A549 (cell line): ENCODE measurements at places on chromosomes 5 and 9.
A peak's percentile ranks its signal among the peaks of the same experiment; 100 is the strongest.

DNA sequence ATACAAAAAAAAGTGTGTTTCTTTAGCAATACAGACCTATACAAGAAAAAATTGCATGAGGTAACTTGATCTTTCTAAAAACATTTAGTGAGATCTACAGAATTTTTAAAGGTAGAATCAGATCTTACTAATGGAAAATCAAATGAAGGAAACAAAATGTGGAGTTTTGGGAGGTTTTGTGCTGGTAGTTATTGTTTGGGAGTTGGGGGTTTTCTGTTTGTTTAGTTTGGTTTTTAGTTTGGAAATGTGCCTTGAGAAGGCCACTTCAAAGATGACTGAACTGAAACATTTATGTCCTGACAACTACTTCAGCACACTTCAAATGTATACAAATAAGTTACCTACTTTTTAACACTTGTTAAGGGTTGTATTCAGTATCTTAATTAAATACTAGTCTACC lies 280.1 kb downstream of the NR2F1-AS1 start:
- DNase-seq = no peak

DNA sequence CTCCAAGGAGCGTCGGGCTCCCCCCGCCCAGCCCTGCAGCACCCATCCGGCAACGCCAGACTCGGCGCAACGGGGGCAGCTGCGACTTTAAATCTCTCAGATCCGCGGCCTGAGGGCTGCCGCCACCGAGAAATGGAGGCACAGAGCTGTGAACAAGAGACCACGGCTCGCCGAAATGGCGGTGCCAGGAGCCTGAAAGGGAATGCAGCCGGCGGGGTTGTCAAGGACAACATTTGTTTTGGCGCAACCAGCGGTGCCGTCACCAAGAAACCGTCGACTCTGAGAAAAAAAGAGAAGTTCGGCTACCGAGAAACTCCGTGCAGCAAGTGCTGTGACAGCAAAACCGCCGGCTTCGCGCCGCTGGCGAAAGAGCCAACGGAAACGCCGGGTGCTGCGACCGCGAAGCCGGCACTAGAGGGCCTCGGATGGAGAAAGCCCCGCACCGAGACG lies 2.1 kb upstream of the ANXA2R start:
- DNase-seq = peak; percentile 35

GRCh38 chr9:36298566-36298965 lies 40.3 kb upstream of the GNE start:
- no peak for DNase-seq

GRCh38 chr9:3337515-3338225 lies 188.1 kb downstream of the RFX3 start:
- no peak for DNase-seq

DNA sequence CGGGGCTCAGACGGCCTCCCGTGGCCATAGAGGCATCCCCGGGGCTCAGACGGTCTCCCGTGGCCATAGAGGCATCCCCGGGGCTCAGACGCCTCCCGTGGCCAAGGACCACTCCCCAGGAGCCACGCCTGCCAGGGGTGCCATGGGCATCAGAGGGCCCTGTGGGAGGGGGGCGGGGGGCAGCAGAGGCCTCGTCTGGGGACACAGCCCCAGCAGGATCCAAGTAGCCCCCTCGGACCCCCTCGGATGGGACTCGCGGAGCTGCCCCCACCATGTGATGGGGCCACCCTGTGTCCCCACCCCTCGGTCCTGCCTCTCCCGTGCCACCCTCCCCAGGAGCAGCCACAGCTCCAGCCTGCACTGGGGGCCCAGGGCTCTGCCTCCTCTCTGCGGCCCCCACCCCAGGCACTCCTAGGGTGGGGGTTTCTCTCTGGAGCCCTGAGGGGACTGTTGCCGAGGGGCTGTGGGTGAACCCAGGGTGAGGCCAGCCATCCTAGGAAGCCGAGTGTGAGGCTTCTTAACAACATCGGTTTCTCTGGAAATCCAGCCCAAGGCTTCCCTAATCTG lies 2.5 kb downstream of the ENTPD8 start:
- DNase-seq = no peak

DNA sequence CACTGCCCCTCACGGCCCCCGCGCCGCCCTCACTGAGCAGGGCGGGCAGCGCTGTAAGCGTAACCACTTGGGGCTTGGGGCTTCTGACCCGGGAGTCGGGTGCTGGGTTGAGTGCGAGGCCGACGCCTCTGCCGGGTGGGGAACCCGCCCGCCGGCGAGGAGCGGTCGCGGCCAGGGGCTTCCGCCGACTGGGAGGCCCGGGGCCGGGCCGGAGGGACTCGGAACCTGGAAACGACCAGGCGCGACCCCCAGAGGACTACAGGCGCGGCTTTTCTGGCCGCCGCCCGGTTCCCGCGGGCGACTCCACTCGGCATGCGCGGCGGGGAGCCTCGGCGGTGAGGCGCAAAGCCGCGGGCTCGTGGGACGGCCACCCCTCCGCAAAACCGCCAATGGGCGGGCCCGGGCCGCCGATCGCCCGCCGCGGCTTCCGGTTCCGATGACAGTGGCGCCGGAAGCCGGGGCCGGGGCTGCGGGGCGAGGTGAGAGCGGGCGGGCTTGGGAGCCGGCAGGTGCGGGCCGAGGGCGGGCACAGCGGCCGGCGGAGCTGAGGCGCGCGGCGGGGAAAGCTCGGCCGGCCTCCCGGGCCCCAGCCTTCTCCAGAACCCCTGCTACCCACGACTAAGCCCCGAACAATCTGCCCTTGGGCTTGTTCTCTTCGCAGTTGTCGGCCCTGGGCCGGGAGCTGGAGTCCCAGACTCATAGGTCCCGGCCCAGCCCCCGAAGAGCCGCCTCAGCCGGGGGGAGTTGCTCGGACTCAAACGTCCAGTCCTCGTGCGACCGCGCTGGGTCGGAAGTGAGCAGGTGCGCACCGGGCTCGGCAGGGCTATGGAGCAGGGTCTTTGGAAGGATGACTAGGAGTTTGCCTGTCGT lies at the start of gene RMND5B:
RMND5B (plus strand) TSS at position 439 of the 870 bp plus-strand sequence. CDS start 7,106 bp downstream, outside the sequence.
- peak; percentile 84 for DNase-seq

DNA sequence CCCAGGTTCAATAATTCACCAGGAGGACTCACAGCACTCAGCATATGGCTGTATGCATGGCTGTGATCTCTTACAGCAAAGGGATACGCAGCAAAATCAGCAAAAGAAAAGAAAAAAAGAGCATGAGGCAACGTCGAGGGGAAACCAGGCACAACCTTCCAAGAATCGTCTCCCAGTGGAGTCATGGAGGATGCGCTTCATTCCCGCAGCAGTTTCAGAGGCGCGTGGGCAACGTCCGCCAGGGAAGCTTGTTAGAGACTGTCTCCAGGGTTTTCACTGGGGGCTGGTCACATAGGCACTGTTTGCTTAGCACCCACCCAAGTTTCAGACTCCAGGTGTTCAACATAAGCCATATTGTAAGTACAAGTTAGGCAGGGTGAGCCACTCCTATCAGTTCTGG lies 44.6 kb downstream of the NSG2 start:
- DNase-seq = no peak

DNA sequence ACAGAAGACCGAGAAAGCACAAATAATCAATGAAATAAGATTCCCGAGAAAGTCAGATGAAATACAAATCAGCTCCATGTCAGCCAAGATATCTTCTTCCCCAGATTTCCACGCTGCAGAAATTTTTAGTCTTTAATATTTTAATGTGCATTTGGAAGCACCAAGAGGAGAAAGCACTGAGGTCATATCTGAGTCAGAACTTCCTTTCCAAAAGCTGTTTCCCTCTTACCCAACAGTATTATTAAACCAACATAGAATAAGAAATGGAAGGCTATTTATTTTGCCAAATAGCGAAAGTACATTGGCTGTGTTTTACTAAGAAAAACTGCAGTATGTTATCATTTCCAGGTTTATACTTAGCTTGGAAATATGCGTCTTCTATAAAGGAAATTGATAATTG lies 772.1 kb upstream of the CDH9 start:
- no peak for DNase-seq

GRCh38 chr5:10289353-10289752 lies 18.3 kb downstream of the CMBL start:
- no peak for DNase-seq

DNA sequence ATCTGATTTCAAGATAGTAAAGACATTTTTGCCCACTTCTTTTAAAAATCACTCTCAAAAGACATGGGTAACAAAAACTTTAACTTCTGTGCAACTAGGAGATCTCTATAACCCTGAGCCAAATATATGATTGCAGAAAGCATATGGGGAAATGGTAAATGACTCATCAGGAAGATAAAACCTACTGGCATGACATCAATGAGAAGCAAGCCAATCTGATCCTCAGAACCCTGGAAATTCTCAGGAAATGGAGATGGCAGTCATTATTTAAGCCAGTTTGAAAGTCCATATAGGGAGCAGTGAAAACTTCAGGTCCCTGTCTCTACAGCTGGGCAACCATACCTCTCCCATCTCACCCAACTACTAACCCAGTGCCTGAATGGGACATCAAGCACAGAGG lies 249.7 kb upstream of the NREP start:
- no peak for DNase-seq

GRCh38 chr5:90897618-90898017 lies 339.0 kb downstream of the ADGRV1 start:
- DNase-seq = no peak

DNA sequence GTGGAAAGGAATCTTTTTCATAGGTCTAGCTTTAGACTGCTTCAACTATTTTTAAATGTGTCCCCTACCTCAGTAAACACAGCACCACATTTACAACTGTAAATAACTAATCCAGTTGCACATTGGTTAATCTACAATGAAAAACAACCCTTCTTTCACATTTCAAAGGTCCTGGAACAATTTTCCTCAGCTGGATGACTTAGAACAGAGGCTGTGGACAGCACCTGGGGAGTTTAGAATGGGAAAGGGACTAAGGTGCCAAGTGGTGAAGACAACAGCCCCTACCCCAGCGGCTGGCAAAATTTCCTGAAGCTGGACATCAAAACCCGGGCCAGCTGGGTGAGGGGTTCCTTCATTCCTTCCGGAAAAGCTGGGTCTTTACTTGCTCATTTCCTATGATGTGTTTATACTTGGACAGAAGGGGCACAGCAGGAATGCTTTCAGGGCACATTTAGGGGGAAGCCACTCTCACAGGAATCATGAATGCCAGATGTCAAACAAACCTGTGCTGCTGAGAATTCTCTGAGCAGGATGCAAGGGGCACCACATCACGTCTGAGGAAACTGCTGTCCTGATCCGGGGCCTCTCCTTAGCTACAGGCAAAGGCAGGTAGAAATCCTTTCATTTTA lies 158.3 kb downstream of the NR2F1-AS1 start:
- no peak for DNase-seq

GRCh38 chr9:14530841-14531240 lies 162.4 kb downstream of the ZDHHC21 start:
- no peak for DNase-seq

- no peak for DNase-seq
Observed at GRCh38 chr5:172438319-172438668, 16.0 kb downstream of the SH3PXD2B start.

GRCh38 chr5:121090822-121091221 lies 626.7 kb downstream of the PRR16 start:
- no peak for DNase-seq

- DNase-seq = no peak
Observed at GRCh38 chr5:6582507-6583048, 50.3 kb downstream of the NSUN2 start.

DNA sequence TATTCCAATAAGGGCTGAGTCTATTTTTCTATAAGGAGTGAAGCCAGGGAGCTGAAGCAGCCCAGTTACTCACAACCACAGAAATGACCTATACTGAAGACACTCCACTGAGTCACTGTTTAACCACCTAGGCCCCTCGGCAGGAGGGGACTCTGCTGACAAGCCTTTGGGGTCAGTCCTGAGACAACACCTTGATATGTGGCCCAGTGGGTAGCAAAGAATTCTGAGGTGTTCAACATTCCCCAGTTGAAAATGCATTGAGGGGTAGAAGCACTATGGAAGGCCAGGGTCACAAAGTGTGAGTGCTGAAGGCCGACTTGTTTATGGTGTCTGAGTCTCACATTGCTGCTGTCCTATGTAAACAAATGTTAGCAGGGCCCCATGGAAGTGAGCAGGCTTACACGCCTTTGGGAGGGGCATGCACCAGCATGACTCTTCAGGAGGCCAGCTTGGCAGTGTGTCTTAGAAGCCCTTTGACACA lies 112.6 kb upstream of the NFIL3 start:
- DNase-seq = peak; percentile 44

GRCh38 chr5:139061856-139062255 lies 136.3 kb downstream of the SIL1 start:
- DNase-seq = no peak

GRCh38 chr9:110121170-110121569 lies 86.8 kb downstream of the C9orf152 start:
- DNase-seq = no peak

DNA sequence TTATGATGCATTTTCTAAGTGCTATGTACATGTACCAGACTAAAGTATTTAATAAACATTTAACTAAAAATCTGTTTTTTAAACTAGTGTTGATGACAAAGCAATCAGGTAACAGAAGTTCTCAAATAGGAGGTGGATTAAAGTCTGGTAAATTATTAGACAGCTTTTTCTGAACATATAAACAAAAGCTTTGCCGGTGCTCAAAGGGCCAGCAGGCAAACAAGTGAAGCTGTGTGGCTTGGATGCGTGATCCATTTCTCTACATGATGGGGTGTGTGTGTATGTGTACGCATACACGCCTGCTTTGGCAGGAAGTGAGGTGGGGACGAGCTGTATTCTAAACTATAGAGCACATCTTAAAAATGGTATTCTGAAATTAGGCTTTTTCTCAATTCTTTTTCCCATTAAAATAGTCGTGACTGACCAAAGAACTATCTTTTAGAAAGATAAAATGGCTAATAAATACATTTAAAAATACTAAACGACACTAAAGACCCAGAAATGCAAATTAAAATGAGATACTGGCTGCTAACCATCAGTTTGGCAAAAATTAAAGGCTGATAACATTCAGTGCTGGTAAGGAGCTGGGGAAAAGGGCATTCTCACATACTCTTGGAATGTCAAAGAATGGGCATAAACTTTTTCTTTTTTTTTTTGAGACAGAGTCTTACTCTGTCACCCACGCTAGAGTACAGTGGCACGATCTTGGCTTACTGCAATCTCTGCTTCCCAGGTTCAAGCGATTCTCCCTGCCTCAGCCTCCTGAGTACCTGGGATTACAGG lies 174.0 kb downstream of the MAPKAP1 start:
- DNase-seq = no peak

DNA sequence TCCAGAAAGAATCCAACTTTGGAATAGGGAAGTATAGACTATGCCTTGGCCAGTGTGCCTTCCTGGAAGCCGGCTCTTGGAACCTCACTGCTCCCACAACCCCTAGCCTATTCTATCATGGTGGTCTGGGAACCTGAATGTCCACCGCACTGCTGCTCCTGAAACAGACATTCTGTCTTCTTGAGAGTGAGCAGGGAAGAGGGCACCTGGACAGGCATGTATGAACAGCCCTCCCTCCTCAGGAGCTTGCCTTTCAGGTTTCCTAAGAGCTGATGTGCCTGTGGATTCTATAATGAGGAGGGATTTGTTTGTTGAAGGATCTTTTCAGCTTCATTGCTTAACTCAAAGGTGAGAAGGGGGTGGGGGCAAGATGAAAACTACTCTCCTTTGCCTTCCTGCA lies 55.1 kb upstream of the XPA start:
- DNase-seq = no peak
